ENCODE measurements at places on chromosomes 3 and 15.

DNA sequence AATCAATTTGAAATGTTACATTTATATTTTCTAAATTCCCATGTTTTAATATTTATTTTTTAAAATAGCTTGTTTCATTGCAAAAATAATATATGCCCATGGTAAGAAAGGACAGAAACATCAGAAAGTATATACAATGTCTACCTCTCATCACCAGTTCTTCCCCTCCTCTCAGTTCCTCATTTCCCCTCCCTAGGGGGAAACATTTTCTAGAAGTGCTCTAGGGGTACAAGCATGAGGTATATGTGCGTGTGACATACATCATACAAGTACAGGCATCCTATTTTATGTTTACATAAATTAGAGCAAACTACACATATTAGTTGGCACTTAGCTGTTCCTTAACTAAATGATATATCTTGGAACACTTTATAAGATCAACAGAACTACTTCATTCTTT, 189.3 kb upstream of the VEPH1 start:
- no peak for DNase-seq

DNA sequence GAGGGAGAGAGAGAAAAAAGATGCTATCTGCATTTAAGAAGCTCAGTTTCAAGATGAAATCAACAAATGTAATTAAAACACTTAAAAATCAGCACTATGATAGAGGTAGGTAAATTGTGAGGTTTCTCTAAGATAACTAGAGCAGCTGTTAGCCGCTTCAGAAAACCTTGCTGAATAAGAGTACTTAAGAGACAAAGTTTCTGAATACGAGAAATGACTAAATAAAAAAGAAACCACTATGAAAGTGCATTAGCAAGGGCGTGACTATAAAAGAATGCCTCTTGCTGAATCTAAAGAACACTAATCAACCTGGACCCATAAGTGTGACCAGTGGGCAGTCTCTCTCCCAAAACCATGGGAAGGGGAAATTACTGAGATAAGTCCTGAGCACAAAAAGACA, 41.8 kb downstream of the IQCB1 start:
- no peak for DNase-seq

GRCh38 chr3:16147220-16147994, 27.1 kb upstream of the GALNT15 start:
- no peak for DNase-seq

- DNase-seq, result no peak
Measured at GRCh38 chr3:59426821-59427565, 377.2 kb upstream of the CFAP20DC start.

- DNase-seq, result no peak
Measured at GRCh38 chr3:143387425-143387824, 267.9 kb downstream of the CHST2 start.

GRCh38 chr3:128315313-128315712, 151.4 kb downstream of the DNAJB8 start:
- no peak for DNase-seq

DNA sequence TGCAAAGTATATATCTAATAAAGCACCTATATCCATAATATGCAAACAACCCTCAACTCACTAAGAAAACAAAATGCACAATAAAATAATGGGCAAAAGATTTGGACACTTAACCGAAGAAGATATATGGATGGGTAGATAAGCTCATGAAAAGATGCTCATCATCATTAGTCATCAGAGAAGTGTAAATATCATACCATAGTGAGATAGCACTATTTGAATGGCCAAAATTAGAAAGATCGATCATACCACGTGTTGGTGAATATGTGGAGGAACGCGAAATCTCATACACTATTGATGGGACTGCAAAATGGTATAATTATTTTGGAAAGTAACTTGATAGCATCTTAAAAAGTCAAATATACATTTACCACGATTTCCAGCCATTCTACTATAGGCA, 40.5 kb downstream of the PLS1 start:
- no peak for DNase-seq

DNA sequence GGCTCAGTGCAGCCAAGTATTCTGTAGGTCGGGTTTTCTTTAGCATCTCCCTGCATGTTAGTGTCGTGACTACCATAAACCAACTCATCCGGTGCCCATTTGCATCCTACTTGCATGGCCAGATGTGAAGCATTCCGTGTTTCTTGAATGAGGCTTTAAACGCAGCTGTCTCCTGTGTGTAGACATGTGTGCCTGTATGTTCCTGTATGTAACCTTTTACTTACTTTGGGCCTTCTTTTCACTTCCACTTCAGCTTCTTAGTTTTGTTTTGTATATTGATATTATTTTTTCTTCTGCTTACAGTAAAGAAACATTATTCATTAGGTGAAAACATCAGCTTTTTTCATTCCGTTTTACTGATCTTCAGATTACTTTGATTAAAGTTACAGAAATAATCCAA, 267.9 kb downstream of the BBX start:
- no peak for DNase-seq

DNA sequence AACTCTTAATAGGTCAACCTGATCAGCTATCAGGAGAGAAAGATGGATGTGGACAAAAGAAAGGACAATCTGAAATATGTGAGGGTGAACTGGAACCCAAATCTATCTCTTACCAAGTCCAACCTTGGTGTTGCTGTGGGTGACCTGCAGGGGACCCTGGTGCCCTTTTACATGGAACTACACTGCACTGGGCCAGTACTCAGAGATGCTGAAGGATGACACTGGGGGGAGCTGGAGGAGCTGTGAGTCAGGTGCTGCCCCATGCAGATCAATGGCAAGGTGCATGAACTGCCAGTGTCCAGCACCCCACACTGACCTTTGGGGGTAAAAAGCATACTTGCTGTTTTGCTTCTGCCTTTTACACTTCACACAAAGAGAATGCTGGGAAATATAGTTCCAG, 55.6 kb upstream of the TBC1D5 start:
- DNase-seq, result no peak

DNA sequence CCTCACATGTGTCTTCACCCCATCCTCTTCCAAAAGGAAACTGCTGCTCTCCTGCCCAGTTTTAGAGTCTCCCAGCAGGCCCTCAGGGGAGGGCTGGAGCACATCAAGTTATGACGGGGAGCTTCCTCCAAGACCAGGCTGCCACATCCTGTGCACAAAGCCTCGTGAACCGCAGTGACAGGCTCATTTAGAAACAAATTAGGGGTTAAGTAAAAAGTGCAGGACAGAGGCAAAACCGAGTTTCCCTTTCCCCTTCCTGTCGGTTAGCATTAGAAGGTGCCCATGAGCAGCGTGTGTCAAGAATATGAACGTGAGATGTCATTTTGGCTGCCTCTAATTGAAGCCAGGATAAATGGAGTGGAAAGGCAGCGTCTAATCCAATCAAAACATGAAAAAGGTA, 199.7 kb downstream of the ARRDC4 start:
- DNase-seq, result no peak
